ENCODE measurements at places on chromosomes 4 and X.

- no peak for DNase-seq
Observed at GRCh38 chr4:10949039-10949733, 264.6 kb upstream of the CLNK start.

DNA sequence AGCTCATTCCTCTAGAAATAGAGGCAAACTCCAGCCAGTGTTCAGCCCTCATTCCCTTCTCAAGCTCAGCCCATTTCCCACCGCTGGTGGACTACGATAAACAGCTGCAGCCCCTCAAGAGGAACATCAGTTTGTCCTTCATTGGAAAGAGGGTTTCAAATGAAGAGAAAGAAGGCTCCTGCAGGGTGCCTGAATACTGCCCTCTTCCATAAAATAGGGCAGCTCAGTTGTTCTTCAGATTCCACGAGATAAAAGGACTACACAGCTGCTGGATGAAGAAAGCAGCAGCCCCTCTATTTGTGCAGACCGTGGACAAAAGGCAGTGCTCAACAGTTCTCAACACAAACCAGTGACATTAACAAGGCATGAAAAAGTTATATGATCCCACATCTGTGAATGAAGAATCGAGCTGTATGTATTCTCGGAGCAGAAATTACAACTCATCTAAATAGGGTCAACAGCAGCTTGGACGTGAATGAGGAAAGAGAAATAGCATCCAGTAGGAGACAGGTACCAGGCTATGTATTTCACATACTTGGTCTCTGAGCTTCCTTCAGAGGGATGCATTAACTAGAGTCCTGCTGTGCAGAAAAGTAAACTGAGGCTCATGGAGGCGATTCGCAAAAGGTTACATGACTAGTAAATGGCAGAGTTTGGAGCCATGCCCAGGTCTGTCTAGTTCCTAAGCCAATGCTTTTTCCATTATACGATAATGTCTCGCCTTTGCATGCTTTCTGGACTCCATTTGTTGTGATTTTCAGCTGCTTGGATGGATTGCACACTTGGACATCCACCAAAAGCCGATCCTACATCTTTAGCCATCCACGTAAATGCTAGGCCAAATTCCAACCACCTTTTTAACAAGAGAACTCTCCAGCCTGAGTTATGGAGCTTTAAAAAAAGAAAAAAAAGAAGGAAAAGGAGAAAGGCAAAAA lies 301.2 kb upstream of the PPARGC1A start:
- no peak for DNase-seq

GRCh38 chr4:137422666-137423065 lies 109.6 kb downstream of the PCDH18 start:
- DNase-seq: no peak

DNA sequence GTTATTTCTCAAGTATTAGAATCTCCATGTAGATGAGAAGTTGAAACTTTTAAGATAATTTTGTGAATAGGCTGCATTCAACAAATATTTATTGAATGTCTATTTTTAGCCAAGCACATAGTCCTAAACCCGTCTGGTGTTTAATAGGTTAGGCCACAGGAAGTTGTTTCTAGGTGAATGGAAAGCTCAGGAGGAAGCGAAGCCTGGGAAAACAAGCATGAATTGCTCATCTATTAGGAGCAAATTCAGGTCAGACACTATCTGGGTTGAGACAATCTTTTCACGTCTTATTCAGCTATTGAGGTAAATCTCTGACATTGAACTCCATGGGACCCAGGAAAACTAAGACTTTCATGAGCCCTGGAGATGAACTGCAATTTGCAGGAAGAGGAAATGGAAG lies 43.1 kb upstream of the FREM3 start:
- no peak for DNase-seq

GRCh38 chr4:26584725-26585124 lies 841 bp downstream of the TBC1D19 start:
- no peak for DNase-seq

DNA sequence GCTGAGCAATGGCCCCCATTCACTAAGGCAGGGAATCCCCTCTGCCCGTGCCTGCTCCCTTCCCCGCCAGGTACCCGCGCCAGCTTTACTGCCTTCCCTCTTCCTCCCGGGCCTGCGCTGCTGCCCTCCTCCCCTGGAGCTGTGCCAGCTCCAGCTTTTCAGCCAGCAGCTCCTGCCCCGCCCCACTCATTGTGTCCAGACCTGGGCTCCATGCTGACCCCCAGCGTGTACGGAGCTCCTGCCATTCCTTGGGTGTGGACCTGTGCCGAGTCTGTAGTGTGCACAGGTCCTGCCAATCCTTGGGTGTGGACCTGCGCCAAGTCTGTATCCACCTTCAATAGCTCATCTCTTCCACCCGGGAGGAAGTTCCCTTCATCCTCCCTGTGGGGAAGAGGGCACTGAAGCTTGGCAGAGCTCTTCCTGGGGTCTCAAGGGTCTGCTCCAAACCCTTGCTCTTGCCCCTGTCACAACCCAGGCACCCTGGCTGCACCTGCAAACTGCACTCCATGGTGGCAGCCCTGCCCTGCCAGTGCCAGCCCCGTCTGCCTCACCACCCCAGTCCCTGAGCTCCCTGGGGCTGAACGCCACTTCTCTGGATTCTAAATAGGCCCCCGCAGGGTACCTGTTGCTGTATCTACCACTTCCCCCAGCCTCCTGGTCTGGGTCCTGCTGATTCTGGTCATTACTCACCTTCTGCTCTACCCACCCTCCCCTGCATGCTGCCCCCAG lies 63.9 kb downstream of the TRMT44 start:
- peak; percentile 70 for DNase-seq

- peak; percentile 93 for DNase-seq
Observed at GRCh38 chrX:24464836-24465531, at the start of gene PDK3. TSS of gene PDK3 (plus strand) at chrX:24465286. CDS start at chrX:24465456, 170 bp downstream.

DNA sequence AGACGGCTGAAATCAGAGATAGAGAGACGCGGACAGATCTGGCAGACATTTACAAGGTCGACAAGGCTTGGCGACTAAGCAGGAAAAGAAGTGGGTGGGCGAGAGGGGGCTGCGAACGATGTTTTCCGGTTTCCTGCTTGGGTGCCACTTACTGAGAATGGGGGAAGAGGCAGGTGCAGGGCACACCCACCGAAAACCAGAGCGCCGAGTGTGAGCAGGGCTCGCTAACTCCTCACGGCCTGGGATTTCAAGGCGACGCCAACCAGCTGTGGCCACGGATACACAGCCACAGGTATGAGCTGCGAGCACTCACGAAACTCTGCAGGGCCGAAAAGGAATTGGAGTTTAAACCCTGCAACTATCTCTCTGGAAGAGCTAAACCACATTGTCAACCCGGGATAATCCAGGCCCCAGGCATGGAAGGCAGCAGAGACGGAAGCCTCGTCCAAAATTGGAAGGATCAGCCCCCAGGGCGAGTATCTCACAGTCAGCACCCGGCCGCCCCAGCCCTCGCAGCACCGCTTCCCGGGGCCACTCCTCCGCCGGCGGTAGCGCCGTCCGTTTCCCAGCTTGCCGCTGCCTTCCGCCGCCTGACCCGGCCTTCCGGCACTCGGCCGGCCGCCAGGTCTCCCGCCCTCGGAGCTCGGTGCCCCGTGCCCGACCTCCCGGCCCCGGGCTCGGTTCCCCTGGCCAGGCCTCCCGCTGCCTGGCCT lies 778 bp downstream of the CASP3 start:
- peak; percentile 39 for DNase-seq

DNA sequence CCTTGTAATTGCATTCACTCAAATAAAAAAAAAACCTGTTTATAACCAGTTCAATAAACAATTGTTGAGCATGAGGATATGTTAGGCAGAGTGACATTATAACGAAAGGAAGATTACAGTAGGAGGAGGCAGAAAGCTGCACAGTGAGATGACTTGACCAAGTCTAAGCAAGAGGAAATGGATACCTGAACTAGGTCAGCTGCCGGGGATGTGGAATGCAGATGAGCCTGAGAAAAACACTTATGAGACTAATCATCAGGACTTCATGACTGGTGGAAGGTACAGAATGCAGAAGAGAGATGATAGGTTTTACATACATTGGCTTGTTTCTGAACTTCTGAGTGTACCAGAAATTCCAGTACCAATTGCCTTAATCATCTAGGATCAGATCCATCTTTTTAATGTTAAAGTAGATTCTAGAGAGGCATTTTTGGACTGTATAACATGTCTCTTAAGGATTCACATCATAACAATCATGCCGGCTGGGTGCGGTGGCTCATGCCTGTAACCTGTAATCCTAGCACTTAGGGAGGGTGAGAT lies 208.1 kb upstream of the PPP3CA start:
- no peak for DNase-seq

DNA sequence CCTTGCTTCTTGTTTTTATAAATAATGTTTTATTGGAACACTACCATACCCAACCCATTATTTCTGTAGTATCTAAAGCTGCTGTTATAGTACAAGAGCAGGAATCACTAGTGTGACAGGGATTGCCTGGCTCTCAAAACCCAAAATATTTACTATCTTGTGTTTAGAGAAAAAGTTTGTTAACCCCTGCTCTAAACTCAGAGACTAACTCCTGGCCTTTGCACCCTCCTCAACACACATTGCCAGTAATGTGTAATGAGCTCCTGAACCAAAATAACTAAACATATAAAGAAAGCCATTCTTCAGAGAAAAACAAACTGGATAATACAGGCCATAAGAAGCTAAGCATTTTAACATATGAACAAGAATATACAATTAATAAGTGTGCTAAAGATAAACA lies 8.2 kb upstream of the FAT4 start:
- DNase-seq: no peak

DNA sequence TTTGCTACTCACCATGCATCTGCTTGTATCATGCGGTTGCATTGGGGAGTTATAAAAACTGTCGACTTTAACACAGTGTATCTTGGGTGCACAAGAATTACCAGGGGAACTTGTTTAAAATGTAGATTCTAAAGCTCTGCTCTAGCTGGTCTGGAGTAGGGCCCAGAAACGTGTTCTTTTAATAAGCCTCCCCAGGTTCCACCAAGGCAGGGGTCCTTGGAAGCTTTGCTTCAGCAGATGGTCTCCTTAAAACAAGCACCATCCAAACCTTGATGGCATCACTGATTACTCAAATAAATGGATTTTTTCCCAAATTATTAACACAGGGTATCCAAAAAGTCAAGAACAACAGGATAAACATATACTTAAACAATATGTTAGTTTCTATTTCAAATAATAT lies 120.2 kb upstream of the NDP start:
- DNase-seq: no peak

- DNase-seq: no peak
Observed at GRCh38 chr4:14835708-14836425, 166.4 kb upstream of the CPEB2 start.

DNA sequence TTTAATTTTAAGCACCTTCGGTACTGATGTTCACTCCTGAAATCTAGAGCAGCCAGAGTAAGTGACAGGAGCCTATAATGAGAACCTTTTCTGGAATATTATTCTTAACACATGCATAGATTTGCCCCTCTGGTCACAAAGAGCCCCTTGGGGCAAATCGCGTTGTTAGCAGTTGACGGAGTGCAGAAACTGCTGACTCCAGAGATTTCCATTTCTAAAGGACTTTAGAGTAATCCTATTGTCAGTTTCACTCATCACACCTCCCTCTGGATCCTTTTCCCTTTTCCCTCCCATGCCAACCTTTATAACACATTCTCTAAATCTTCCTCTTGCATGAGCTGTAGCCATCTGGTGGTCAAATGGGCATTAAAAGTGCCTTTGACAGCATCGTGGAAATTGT lies 264.9 kb upstream of the PRPS2 start:
- DNase-seq: no peak

DNA sequence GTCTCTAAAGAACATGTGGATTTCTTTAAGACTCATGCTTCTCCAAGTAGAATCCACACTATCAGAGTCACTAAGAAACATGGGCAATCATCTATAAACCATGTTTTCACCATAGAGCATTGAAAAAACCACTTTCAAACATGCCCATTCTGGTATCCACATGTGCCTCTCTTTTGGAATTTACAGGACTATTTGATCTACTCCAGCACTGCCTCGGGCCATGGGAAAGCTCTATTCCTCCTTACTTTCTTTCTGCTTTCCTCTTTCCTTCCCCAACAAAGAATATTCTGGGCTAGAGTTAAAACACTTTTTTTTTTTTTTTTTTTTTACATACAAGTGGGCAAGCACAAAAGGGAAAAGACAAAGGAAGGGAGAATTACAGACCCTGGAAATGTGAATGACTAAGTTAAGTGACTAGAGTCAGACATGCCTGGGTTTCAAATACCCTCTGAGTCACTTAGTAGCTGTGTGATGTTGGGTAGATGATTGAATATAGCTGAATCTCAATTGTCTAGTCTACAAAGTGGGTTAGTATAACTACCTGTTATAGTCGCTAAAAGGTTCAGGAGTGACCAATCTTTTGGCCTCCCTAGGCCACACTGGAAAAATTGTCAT lies 847.7 kb upstream of the INTU start:
- DNase-seq: no peak

GRCh38 chr4:177796841-177797240 lies 354.6 kb upstream of the AGA start:
- DNase-seq: no peak

GRCh38 chr4:168240821-168241220 lies 77.7 kb downstream of the DDX60 start:
- DNase-seq: no peak

GRCh38 chrX:13380211-13380610 lies 60.4 kb upstream of the ATXN3L start:
- DNase-seq: no peak

DNA sequence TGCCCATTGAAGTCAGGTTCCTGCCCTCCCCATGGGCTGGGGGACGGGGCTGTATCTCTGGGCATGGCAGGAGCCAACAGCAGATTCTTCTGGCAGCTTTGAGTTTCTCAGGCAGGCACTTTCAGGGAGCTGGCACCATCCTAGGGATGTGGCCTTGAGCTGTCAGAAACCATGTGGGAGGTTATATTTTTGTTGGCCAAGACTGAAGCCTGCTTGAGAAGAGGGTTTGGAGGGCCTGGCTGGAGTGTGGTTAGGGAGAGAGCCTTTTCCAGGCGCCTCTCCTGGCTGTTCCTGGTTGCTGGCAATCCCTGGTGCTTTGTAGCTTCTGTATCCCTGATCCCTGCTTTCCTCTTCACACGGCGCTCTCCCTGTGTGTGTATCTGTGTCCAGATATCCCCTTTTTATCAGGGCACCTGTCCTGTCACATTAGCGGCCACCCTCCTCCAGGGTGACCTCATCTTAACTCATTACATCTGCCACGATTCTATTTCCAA lies 30.6 kb upstream of the SORCS2 start:
- no peak for DNase-seq

DNA sequence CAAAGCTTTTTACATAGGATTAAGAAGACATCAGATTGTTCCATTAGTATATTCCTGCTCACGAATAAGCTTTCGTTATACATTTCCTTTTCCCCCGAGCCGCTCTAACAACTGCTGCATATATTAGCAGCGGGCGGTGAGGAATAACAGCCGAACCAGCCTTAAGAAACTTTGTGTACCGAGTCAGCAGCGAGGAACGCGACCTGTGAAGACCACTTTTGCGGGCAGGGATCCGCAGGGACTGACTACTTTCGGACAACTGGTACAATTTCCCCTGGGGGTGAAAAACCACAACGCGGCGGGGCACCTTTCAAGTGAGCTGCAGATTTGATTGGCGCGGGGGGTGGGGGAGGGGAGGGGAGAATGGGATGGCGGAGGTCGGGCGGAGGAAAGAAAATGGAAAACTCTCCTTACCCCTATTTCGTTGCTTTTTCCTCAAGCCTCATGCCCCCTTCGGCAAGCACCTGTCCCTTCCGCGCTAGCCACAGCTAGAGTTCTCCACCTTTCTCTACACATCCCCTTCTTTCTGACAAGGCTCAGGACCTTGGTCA lies 5.9 kb upstream of the PITX2 start:
- DNase-seq: no peak
